ENCODE measurements at places on chromosomes 7 and 10. TPM values are rescaled to one million over a fixed set of nuclear protein-coding genes. Genes with fewer than 3 reads are reported as not detected.
A peak's percentile ranks its signal among the peaks of the same experiment; 100 is the strongest.

- DNase-seq: no peak
Observed at GRCh38 chr7:63931057-63931600, 67.5 kb upstream of the ZNF722 start.

DNA sequence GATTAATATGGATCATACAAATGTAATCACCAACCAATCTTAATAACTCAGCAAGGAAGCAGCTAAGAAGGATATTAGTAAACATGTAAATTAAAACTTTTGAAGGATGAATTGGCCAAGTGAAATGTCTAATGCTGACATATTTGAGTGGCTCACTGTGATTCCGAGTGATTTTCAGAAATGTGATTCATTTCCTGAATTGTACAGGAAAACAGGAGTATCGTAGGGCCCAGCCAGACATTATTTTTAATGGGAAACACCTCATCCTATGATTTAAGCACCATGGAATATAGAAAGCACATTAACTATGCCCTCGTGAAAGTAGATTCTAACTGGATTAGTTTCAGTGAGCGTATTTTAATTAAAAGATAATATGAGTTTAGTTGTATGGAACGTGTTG lies 82.3 kb downstream of the LHFPL3 start:
- no peak for DNase-seq

- DNase-seq: no peak
Observed at GRCh38 chr10:102413053-102413705, 5.4 kb downstream of the PSD start.

GRCh38 chr10:11264296-11265048 lies 246.8 kb downstream of the CELF2 start:
- DNase-seq: no peak

DNA sequence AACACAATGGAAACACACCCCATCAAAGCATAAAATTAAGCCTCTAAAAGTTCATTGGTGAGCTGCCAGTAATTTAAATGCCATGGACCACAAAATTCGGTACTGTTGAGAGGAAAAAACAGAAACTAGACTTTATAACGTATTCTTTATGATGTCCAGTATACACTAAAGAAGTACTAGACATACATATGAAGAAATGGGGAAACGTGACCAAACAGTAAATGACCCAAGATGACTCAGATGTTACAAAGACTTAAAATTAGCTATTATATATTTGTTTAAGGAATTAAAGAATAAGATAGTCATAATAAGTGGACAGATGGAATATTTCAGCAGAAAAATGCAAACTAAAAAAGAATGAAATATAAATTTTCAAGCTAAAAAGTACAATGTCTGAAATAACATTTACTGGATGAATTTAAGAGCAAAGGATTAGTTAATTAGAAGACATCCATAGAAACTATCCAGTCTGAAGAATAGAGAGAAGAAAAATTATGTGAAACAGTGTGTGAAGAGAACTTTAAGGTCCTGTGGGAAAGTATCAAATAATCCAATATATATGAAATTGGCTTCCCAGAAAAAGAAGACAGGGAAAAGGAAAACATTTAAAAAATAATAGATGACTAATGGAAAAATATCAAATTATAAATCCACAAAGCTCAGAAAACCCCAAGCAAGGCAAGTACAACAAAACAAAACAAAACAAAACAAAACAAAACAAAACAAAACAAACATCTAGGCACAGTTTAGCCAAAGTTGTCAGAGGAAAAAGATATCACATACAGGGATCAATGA lies 69.4 kb downstream of the SAMD9 start:
- no peak for DNase-seq

- no peak for DNase-seq
Observed at GRCh38 chr10:1310271-1310789, 254.1 kb downstream of the WDR37 start.

- DNase-seq: no peak
Observed at GRCh38 chr10:24722131-24722675, 1.5 kb downstream of the ARHGAP21 start.

GRCh38 chr10:110804376-110804775 lies 67.4 kb upstream of the PDCD4 start:
- DNase-seq: no peak

DNA sequence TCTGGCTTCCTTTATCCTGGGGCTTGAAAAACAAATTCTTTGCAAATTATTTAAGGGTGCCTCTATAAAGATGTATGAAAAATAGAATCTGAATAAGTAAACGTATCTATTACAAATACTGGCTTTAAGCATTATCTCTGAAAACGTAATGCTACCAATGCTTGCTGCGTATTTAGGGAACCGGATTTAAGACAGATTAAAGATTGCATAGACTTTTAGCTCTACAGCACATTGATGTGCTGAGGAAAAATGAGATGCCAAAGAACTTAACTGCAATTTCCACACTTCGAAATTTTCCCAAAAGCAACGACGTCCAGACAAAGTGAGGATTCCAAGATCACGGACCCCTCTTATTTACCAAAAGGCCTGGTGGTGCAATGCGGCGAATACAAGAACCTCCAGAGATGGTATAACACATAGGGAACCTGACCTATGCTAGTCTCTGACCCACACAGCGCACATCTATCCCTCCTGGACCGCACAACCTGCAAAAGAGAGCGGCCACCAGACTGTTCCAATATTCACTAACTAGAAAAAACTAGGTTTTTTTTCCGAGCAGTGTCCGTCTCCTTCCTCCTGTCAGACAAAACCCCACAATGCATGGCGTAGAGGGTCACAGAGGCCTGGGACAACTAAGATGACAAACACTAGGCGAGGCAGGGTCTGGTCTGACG lies 34.3 kb upstream of the PHF14 start:
- DNase-seq: no peak

DNA sequence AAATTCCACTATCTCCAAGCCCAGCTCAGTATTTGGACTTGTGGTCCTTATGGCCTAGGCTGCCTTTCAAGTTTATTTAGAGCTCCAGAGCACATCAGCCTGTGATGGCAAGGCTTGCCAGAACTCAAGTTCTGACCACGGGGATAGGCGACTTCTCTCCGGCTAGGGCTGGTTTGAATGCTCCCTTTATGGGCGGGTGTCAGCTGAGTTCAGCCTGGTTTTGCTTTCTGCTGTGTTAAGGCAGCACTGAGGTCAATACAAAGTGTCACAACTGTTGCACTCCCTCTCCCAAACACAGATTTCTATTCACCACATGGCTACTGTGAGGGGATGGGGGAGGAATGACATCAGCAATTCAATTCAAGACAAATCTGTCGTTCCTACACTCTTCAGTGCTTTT lies 318.1 kb upstream of the MYO3A start:
- DNase-seq: no peak

DNA sequence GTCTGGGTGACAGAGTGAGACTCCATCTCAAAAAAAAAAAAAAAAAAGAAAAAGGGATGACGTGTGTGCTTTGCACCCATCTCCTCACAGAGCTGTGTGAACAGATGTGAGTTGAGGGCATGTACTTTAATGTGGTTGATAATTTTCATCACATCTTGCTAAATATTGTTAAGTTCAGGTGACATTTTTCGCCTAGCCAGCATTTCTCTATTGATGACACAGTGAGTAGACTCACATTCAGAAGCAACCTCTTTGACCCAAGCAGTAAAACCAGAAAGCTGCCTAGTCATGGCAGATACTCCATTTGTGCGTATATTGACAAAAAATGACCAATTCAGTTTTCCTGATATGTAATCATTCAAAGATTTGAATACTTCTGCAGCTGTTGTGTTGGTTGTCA lies 126.0 kb downstream of the ATRNL1 start:
- DNase-seq: no peak

GRCh38 chr7:81725812-81726127 lies 44.1 kb downstream of the HGF start:
- no peak for DNase-seq

GRCh38 chr7:26307791-26308190 lies 16.1 kb downstream of the SNX10 start:
- DNase-seq: no peak

- DNase-seq: no peak
Observed at GRCh38 chr10:67506083-67506756, 189.8 kb downstream of the CTNNA3 start.

GRCh38 chr7:37405603-37406122 lies 43.0 kb downstream of the ELMO1 start:
- no peak for DNase-seq

DNA sequence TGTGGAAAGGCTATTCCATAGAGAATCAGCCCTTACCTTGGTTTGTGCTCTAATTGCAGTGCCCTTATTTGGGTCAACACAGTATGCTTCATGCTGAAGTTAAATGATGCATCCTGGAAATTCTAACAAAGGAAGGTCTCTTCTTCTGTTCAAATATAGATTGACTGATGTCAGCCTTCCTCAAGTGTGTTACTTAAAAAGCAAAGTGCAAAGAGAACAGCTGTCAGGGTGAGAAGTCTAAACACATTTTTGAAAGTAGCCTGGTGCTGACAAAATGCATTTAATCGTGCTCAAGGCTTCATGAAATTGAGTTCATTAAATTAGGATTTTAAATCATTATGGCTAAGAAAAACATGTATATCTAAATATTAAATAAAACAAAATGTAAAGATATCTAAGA lies 19.5 kb downstream of the AGR2 start:
- no peak for DNase-seq

GRCh38 chr7:94763268-94763667 lies 107.3 kb upstream of the SGCE start:
- no peak for DNase-seq

GRCh38 chr7:110541962-110542361 lies 549.0 kb upstream of the LRRN3 start:
- DNase-seq: no peak

DNA sequence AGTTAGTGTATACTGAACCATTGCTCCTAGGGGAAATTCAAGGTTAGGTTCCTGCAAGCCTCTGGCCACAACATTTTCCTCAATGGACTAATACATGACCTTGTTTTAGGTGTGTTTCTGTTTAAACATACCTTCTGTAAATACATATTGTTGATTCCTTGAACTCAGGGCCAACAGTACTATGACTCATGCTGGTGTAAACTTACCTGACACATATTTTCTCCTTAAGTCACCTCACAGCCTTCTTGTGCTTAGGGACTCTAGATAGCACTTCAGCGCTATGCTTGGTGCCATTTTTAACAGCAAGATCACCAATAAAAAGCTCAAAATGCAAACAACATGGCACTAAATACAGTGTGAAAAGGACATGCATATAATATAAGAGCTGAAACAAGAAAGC lies 176.4 kb downstream of the TAX1BP1 start:
- DNase-seq: no peak

GRCh38 chr10:15897287-15897686 lies 37.0 kb upstream of the MINDY3 start:
- no peak for DNase-seq

- peak; percentile 90 for DNase-seq
Observed at GRCh38 chr7:7183061-7183837, 905 bp downstream of the C1GALT1 start.

DNA sequence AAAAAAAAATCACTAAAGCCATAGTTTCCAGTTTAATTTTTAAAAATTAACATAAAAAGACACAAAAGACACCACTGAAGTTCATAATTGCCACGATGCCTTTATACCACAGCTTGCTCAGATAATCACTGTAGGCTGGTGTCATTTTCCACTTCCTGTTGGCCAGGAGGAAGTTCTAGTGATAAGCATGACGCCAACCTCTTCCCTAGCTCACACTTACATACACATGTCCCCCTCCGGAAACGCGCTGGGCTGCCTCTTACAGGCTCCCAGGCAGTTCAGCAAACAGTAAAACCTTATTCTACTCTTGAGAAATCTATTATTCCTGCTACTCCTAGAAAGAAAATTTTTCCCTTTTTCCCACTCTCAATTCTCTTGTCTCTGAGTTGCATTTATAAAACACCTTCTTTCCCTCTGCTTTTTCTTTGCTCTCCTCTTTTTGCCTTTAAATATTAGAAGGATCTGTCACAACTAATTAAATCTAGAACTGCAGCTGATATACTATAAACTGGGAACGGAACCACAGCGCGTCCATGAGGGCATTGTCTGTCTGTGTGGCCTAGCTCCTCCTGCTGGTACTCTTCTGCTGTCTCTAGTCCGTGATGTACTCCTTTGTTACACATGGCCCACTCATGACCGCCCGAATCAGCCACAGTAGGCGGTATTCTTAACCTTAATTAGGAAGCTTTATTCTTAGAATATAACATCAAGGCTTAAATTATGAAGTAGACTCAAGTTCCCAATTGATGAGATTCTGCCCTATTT lies 664.9 kb downstream of the CNTNAP2 start:
- no peak for DNase-seq

- DNase-seq: no peak
Observed at GRCh38 chr7:101999393-101999792, 182.0 kb downstream of the CUX1 start.

Gene CRHR2
- total RNA-seq: 0.19 TPM

Gene HTR5A
- not detected for total RNA-seq

Gene TLX1
- total RNA-seq: not detected

Gene ADAMTS14
- 0.61 TPM for total RNA-seq

Gene TAS2R41
- not detected for total RNA-seq

Gene ATOH7
- not detected for total RNA-seq

All from mesenteric fat pad (tissue), 1 donor.